SHP77 treated with DMSO at 0.1 percent for 48 hours (cell line): ENCODE measurements at places on chromosomes 12 and 14.
A peak's percentile ranks its signal among the peaks of the same experiment; 100 is the strongest.

DNA sequence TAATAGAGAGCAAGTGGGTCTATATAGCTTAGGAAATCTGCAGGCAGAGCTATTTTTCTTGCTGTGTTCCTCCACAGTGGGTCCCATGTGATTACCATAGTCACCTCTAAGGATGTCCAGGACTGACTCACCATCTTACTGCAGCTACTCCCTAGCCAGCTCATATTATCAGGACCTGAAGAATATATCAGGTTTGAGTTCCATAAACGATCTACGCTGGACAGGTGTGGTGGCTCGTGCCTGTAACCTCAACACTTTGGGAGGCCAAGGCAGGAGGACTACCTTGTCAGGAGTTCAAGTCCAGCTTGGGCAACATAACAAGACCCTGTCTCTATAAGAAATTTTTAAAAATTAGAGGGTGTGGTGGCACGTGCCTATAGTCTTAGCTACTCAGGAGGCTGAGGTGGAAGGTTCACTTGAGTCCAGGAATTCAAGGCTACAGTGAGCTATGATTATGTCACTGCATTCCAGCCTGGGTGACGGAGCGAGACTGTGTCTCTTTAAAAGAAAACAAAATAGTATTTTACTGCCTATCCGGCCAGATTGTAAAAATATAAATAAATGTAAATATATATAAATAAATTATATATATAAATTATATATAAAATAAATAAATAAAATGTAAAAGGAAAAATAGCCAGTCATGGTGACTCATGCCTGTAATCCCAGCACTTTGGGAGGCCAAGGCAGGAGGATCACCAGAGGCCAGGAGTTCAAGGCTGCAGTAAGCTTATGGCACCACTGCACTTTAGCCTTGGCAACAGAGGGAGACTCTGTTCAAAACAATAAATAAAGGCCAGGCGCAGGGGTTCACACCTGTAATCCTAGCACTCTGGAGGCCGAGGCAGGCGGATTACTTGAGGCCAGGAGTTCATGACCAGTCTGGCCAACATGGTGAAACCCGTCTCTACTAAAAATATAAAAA, 6.9 kb upstream of the SPRYD4 start:
- no peak for DNase-seq

DNA sequence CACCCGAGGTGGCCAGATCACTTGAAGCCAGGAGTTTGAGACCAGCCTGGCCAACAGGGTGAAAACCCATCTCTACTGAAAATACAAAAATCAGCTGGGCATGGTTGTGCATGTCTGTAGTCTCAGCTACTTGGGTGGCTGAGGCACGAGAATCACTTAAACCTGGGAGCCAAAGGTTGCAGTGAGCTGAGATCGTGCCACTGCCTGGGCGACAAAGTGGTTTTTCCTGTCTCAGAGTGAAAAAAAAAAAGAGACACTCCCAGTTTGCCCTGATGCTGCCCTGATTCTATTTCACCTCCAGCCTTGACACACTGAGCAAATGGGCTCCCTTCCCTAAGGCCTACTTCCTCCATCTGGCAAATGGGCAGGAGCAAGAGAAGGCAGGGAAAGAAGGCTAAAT, 28.5 kb upstream of the PLEK2 start:
- no peak for DNase-seq

GRCh38 chr12:55965941-55966407, at the start of gene PMEL:
TSS of gene PMEL (minus strand) at chr12:55966042. CDS start at chr12:55966011, 31 bp downstream.
- DNase-seq, result no peak

GRCh38 chr12:65454115-65454787, 175.8 kb downstream of the MSRB3 start:
- DNase-seq, result no peak

GRCh38 chr12:55659486-55660385, 23.0 kb downstream of the OR10P1 start:
- no peak for DNase-seq

DNA sequence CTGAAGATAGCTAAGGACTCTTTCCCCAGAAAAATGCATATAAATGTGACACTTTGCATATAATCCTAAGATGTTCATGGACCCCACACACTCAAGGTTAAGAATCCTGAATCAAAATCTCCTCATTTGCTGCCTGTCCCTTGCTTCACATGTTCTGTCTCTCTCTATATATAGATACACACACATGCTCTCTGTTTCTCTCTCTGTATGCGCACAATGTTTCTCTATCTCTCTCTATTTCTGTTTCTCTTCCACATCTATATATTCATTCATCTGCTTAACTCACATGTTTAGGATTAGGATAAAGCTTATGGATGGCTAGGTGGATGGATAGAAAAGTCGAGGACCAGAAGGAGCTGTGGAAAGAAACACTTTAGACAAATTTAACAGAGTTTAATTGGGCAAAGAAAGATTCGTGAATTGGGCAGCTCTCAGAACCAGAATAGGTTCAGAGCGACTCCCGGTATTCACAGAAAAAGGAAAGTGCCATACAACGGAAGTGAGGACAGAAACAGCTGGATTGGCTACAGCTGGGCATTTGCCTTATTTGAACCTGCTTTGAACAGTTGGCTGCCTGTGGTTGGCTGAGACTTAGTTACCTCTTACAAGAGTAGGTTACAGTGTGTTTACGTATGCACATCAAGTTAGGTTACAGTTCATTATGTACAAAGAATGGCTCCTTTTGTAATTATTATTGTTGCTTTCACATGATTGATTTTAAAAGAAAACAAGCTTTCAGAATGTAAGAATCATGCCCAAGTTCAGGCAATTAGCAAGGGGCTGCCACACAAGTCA, 57.6 kb downstream of the EMP1 start:
- no peak for DNase-seq

- no peak for DNase-seq
Measured at GRCh38 chr12:107760207-107760808, 629 bp downstream of the PRDM4 start.

DNA sequence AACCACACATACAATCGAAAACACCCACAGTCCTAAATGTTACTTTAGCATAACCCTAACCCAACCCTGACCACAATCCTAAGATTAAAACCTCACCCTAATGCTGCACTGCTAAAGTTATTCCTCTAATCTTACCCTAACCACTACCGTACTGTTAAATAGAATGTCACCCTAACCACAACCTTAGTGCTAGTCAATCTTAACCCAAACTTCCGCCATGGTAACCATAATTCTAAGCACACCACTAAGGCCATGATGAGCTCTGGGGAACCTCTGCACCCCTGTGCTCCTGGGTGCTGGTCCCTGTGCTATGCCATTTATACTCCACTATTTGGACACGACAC, 38.0 kb downstream of the LTBP2 start:
- DNase-seq, result no peak

- DNase-seq, result no peak
Measured at GRCh38 chr14:64968651-64969050, 3.5 kb downstream of the RAB15 start.

DNA sequence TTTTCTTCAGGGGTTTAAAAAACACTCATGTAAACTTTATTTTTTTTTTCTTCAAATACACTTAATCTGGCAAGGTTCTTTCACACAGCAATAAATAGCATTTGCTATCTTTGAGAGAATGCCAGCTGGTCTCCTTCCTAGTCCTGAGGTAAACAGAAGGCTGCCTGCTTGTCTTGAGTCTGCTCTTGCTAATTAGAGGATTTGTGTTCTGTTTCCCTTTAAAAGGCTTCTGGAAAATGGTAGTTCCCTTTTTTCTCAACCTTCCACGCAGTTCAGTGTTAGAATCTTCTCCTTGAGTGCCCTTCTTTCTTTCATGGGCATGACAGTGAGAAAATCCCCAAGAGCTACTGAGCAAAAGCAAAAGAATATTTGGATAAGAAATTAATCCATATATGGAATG, 92.3 kb upstream of the DCN start:
- DNase-seq, result no peak

DNA sequence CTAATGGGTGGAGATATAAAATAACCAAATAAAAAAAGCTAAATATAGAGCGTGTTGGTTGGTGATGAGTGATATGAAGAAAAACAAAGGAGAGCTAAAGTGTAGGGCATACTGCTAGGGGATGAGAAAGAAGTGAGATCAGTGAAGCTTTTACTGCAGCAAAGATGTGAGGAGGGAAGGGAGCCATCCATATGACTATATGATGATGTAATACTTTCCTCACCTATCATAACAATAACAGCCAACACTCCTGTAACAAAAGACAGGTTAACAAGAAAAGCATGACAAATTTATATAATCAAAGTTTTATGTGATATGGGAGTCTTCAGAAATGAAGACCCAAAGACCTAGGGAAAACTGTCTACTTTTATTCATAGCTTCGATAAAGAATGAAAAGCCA, 57.4 kb upstream of the LRFN5 start:
- no peak for DNase-seq

- peak; percentile 51 for DNase-seq
Measured at GRCh38 chr14:31945074-31945613, 132.0 kb upstream of the ARHGAP5 start.

GRCh38 chr12:32507942-32508320, 108.6 kb downstream of the FGD4 start:
- DNase-seq, result no peak

DNA sequence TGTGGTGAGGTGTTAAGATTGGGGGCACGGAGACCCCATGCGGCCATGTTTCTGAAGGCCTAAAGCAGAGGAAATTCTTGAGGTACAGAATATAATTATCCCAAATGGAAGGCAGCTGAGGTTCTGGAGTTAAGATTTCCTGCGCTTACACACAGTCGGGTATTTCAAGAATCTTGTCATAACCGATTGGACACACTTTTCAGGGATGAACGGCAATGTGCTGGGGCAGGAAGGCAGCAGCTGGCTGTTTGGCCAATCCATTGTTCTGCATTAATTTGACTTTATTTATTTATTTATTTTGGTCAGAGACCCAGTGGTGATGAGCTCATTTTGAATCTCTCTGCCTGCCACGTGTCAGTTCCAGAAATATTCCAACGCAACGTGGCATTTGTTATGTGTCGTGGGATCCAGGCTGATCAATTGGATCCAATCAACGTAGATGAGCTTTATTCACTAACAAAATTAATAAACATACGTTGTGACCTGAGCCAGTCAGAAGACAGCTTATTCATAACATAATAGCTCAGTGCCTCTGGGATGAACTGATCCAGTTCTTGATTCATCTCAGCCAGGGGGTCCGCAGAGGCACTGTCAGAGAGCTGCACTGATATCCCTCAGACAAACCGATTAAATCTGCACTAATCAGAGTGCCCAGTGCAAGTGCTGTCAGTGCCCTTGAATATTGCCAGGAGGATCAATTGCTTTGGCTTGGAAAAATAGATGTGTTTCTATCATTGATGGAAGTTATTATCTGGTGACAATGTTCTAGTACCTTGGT, 181.0 kb downstream of the KTN1 start:
- no peak for DNase-seq

DNA sequence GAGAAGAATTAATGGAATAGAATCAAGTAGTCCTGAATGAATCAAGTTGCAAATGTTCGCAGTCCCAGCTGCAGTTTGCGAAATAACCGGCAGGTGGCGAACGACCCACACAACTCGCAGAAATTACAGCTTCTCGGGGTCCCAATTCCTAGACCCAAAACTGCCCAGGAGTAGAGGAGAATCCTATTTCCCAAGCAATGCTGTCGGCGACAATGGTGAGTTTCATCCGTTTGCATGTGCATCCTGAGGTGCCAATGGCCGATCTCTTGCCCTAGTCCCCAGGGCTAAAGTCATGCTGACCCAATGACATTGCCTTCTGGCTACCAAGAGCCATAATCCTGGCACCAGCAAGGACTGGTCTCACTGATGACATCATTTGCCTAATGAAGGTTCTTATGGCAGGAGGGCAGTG, 8.5 kb upstream of the ASCL1 start:
- peak; percentile 92 for DNase-seq

DNA sequence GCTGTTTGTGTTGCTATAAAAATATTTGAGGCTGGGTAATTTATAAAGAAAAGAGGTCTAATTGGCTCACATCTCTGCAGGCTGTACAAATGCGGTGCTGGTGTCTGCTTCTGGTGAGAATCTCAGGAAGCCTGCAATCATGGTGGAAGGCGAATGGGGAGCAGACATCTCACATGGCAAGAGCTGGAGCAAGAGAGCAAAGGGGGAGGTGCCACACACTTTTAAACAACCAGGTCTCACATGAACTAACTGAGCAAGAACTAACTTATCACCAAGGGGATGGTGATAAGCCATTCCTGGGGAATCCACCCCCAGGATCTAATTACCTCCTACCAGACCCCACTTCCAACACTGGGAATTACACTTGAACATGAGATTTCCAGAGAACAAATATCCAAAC, 300.7 kb upstream of the MDGA2 start:
- no peak for DNase-seq

- DNase-seq, result peak; percentile 58
Measured at GRCh38 chr14:23539248-23540140, 12.1 kb downstream of the ZFHX2 start.

DNA sequence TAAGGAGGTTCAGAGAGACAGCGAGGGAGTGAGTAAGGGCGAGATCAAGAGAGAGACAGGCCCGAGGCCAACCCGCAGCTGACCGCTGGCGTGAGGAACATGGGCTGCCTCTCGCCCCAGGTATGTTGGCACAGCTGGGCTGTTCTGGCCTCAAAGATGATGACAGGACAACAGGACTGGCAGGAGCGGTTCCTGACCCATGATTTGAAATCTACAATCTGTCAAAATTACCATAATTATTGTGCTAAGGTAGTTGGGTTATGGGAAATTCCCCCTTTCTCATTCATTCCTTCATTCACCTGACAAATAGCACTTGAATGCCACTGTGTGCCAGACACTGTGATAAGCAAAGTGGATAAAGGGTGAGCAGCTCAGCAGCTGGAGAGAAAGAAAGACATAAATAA, 5.1 kb upstream of the ENDOU start:
- peak; percentile 72 for DNase-seq

DNA sequence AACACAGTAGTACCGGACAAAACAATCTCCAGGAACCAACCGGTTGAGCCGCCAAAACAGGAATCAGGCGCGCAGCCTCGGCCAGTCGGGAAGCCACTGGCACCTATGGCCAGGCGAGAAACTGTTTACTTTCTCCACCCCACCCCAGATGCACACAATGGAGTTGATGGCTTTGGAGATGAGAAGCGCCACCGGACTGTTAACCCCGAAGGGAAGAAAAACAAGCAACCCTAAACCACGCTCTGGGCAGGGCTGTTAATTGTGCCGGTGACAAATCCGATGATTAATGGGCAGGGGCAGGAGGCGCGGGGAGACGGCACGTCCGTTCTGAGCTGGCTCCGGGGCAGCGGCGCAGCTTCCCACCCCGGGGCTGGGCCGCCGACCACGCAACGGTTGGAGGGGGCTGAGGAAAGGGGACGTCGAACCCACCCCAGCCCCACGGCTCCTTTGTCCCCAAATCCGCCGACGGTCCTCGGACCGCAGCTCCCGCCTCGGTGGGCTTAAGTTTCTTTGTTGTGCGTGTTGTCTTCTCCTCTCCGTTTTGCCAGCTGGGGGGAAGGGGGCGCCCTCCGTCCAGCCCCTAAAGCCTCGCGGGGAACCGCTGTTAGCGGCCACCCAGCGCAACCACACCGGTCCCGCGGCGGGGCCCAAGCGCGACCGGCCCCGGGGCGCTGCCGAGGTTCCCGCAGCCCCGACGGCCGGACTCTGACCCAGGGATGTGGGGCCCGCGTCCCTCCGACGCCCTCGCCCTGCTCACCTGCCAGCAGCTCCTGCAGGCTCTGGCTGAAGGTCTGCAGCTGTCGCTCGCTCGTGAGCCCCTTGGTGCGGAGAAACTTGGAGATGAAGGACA, 790 bp downstream of the BTG1 start:
- no peak for DNase-seq
